ENCODE measurements at places on chromosomes 11 and 22.

DNA sequence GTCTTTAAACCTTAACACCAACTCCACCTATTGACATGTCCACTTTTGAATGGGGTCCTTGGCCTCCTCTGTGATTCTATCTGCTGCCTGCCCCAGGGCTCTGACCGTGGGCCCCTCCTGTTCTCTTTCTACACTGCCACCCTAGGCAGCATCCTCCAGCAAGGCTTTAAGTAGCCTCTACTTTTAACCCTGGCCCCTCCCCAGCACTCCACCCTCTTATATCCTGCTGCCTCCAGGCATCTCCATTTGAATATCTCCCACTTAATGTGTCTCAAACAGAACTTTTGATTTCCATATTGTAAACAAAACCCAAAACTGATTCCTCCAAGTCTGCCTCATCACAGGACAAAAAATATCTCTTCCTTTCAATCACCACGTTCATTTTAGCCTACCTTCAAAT is 90.5 kb upstream of the ARHGAP32 start:
- DNase-seq, result no peak

- no peak for DNase-seq
Measured at GRCh38 chr22:40020956-40021355, 26.2 kb downstream of the FAM83F start.

- DNase-seq, result no peak
Measured at GRCh38 chr11:12108875-12109453, 1.4 kb upstream of the MICAL2 start.

DNA sequence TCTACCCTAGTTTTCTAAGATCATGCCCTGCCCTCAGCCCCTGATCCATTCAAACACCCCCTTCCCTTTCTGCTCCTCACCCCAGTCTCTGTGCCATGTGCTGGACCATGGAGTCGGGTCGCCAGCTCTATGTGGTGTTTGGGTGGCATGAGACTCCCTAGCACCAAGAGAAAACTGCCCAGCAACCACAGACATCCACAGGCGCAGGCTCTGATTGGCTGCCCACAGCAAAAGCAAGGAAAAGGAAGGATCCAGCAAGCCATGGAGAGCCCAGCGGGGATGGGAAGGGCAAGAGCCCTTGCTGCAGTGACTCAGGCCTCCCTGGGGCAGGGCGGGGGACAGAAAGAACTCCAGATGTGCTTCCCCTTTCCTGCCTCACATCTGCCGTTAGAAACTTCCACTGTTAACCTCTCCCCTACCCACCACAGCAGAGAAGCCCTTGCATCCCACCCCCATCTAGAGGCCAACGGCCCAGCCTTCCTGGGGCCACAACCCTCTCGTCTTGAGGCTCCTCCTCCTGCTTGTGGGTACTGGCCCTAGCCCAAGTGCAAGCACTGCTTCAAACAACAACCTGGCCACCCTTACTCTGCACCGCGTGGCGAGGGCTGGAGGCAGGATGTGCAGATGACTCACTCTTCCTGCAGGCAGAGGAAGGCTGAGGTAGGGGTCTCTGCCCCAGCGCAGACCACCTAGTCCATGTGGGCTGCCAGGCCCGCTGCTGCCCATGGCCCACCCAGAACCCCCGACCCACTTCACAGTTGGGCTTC is 9.7 kb upstream of the AHNAK start:
- DNase-seq, result peak; percentile 90

DNA sequence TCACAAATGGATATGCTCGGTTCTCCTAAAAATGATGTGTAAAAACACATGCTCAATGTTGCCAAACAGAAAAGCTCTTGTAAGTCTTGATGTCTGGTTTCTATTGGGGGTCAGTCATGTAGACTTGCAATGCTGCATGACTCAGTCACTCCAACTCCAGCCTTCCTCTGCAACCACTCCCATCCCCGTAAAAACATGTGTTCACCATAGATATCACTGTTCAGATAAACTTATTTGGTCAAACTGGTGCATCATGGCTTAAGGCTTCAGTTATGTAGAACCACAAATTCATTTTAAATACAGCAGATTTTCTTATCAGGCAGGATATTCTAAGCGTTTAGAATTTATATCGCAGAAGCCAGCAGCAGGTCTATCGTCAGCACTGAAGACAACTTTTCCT is 298.4 kb upstream of the LUZP2 start:
- no peak for DNase-seq

- no peak for DNase-seq
Measured at GRCh38 chr22:48182031-48182430, 1419.6 kb downstream of the TBC1D22A start.

DNA sequence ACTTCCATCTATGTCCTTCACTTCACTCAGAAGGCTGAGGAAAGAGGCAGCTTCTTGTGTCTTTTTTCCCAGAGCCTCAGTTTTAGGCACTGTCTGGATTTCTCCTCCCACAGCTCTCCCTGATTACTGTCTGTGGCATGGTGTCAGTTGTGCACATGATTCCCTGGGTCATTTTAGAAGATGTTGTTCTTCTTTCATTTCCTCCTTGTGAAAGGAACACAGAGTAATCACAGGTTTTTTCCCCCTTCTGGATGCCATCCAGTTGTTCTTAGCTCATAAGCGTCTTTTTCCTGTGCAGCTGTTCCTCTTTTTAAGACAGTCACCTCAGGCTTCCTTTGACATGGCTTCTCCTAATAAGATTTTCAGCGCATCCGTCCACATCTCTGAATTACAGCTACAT is 212.2 kb downstream of the FAM181B start:
- DNase-seq, result no peak

DNA sequence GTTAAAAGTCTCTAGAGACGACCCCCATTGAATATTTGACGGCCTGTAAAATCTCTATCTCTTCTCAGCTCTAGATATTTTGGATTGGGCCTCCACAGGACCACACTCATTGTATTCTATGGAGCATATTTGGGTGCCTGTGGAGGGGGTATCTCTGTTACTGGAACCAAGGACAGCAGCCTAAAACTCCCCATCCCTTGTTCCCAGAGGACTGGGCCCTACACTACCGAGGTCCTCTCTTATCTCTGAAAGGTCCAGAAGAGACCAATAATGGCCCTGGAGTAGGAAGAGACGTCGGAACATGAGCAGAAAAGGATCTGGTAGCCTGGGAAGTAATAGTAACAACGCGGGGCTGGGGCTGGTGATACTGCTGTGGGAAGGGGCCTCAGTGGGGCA is 542 bp downstream of the HPS4 start:
- DNase-seq, result no peak

DNA sequence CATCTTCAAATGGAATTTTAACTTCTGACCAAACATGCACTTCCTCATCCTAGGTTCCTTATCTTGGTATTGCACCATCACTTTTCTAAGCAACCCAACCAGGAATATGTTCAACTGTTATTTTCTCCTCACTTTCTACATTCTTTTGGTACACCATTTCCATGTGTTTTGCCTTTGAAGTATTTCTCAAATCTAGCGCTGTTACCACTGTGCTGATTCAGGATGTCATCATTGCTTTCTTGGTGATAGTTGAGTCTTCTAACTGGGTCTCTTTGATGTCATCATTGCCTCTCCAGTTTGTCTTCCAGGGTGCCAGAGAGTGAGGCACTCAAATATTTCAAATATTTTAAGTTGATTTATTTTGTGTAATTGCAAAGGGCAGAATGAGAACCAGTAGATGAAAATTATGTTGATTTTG is 47.5 kb downstream of the HORMAD2 start:
- no peak for DNase-seq

DNA sequence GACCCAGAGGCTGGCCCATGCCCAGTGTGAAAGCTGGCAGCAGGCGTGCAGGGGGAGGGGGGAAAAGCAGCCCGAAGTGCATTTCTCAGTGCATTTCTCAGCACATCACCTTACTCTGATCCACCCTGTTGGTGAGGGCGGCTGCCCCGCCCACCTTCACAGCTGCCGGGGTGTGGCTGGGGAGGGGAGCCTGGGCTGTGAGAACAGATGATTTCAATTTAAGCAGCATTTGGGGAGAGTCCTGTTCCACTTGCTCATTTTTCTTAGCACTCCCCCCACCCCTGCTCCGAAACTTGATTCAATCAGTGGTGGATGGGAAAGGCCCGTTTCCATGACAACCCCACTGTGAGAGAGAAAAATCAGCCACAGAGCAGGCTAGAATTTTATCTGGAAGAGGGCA is 84.8 kb downstream of the SNX19 start:
- no peak for DNase-seq

- no peak for DNase-seq
Measured at GRCh38 chr11:20022363-20023081, 137.8 kb downstream of the DBX1 start.

DNA sequence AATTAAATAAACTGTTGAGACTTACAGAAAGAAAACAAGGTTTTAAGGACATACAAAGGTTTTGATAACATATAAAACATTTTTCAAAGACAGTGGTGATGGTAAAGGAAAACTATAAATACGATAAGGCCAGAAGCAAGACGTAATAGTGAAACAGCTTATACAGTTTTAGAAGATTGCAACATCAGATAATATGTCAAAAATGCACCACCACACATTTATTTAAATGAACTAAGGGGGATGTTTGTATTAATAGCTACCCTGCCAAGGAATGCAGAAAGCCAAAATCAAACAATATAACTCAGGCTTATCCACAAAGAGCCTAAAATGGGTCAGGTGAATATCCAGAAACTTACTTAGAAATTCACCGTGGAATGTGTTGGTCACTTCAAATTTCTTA is 981.6 kb upstream of the FAT3 start:
- DNase-seq, result no peak

Measured in KG1 (cell line).